Fibroblast of gingiva (primary cell): ENCODE measurements at places on chromosomes 1 and 21.

DNA sequence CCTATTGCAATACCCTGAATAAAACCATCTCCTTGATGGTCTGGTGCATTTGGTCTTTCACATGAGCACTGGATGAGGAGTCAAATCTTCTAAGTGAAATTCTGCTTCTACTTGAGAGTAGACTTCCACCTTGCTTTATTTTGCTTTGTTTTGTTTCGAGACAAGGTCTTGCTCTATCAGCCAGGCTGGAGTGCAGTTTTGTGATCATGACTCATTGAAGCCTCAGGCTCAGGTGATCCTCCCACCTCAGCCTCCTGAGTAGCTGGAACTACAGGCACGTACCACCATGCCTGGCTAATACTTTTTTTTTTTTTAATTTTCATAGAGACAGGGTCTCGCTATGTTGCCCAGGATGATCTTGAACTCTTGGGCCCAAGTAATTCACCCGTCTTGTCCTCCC, 65.8 kb upstream of the F3 start:
- no peak for DNase-seq

GRCh38 chr1:226659641-226660040, 79.4 kb downstream of the ITPKB start:
- no peak for DNase-seq

- DNase-seq, result no peak
These were observed 51.4 kb downstream of the ACBD3 start for GRCh38 chr1:226135059-226135651.

DNA sequence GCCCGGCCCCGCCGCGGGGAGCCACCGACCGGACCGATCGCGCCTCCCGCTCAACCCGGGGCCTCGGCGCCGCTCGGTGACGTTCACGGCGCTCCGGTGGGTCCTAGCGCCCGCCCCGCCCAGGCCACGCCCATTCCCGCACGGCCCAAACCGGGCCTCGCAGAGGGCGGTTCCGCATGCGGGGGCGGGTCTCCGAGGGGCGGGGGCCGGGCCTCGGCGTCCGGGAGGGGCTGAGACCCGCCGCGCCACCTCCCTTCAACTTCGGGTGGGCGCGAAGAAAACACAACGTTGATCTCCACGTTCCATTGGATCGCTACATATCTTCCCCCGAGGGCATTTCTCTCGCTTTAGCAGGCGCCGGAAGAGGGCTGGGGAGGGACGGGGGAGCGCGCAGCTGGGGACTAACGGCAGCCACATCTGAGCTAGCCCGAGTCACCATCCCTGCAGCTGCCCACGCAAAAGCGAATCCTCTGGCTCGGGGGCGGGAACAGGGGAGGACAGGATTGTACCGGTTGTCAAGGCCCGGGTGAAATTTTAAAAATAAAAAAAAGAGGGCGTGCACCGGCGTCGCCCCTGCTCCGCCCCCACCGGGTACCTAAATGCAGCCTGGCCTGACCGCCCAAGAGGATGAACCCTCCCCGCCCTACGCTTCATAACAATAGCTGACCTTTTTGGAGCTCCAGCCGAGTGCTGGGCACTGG, at the start of gene MAD2L2:
TSS of gene MAD2L2 (minus strand) at position 78 of the 701 bp plus-strand sequence. CDS start 547 bp downstream, outside the sequence.
- peak; percentile 74 for DNase-seq

DNA sequence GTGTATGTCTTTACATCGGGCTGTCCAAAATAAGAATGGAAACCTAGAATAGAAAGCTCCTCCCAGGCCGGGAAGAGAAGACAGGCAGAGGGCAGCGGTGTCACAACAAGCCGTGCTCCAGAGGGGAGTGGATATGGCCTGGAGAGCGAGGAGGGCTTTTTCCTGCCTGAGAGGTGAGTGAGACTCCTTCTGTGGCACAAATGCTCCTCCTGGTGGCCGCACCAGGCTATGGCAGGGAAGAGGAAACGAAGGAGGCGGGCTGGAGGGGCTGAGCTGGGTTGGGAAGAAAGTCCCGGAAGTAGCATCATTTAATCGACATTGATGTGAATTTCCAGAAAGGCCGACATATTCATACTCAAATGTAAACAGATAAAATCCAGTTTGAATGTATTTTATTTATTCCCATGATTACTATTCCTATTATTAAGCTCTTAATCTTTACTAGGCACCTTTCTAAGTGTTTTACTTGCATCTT, 54.7 kb downstream of the MEF2D start:
- peak; percentile 57 for DNase-seq

DNA sequence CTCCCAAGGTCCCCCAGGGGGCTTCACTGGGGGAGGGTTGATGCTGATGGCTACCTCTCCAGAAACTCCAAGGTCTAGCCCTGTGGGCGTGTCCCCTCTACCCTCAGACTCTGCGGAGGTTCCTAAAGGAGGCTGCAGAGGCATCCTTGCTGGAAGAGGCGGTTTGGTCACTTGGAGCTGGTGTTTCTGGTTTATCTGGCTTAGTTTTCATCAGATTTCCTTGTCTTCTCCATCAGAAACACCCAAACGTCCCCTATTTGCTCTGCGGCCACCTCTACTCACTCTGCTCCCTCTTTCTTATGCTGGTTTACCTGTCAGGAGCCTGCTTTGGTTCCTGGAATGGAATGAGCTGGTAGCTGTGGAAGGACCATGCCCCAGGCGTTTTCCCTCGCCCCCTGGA, 2.5 kb downstream of the PKP1 start:
- DNase-seq, result no peak

DNA sequence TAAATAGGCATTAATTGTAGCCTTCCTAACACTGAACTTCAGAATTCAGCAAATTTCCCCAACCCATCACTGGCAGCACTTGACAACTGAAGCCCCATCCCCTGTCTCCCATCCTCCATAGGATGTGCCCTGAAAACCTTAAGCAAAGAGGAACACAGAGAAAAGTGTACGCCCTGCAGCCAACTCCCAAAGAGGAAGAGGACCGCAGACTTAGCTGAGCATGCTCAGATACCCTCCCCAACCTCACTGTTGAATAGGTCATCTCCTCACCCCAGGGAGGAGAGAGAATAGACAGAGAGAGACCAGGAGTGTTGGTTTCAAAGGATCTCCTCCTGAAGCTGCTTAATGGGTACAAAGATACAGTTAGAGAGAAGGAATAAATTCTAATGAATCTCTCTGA, 50.5 kb downstream of the CD2 start:
- no peak for DNase-seq

GRCh38 chr21:42527489-42528158, 14.0 kb downstream of the SLC37A1 start:
- DNase-seq, result no peak

- DNase-seq, result no peak
These were observed 10.3 kb downstream of the WLS start for GRCh38 chr1:68221980-68222373.

DNA sequence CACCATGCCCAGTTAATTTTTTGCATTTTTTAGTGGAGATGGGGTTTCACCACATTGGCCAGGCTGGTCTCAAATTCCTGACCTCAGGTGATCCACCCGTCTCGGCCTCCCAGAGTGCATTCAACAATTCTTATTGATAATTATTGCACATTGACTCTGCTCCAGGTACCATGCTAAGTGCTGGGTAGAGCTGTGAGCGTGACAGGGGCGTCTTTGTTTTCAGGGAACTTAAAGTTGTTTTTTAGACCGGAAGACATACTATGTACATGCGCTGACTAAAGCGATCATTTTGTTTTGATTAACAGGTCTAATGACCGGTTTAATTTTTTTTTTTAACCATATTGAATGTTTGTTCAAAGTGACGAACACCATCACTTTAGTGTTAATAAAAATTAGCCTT, 4.0 kb downstream of the CD247 start:
- DNase-seq, result no peak

- DNase-seq, result no peak
These were observed 58.7 kb upstream of the PRRC2C start for GRCh38 chr1:171426645-171427044.

GRCh38 chr1:113872219-113872935, 865 bp upstream of the PTPN22 start:
- peak; percentile 58 for DNase-seq

GRCh38 chr1:244843148-244843978, 7.9 kb downstream of the COX20 start:
- peak; percentile 21 for DNase-seq

DNA sequence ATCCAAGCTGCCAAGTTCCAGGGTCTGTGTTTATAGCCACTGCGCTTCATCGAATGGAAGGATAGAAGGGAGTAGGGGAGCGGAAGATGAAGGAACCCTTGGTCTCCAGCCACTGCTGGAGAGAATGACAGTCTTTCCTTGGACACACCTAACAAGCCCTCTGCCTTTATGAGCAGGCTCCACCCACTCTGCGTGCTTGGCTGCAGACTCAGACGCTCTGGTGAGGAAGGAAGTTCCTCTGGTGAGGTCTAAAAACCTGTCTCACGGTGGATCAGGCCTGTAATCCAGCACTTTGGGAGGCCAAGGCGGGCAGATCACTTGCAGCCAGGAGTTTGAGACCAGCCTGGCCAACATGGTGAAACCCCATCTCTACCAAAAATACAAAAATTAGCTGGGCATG, 55.4 kb downstream of the MATN1 start:
- DNase-seq, result no peak

DNA sequence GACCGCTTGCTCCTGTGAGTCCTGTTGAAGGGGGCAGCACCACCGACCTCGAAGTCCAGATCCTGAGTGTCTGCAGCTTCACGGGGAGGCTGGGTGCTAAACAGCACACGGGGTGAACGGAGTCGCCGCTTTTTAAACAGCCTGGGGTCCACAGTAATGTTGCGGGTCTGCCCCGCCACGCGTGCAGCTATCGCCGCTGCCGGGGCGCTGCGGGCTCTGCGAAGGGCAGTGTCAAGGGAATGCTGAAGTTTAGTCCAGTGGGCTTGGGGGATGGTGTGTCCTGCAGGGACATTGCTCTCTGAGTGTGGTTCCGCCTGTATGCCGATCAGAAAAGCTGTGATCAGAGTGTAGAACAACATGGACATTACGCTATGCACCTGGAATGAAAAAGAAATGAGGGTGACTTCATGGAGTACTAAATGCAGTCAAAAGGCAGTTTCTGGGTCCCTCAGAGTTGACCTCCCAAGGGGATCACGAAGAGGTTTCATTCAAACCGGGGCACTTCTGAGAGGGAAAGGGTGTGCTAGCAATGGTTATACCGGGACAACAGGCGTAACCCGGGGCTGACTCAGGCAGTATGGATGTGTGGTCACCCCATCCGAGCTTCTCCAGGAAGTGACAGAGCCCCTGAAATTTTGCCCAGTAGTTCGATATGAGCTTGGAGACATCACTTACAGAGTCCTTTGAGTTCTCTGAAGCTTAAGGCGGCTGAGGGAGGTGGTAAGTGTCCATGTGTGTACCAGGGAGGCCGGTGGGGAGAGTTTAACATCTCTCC, 51.4 kb downstream of the NGF start:
- DNase-seq, result no peak

DNA sequence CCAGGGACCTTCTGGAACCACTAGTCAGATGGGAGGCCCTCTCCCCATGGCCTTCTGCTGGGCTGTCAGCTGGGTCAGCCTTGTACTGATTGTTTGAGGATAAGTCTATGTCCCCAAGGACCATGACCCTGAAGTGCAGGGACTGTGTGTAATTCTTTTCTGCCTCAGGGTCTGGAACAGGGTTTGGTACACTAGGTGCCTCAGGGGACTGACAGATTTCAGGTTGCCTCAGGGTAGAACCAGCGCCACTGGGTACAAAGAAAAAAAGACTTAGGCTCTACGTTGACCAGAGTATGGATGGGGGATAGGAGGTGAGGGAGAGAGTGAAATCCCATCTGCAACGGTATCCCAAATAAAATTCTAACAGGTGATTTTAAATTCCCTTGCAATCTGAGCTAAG, 3.0 kb downstream of the KDF1 start:
- DNase-seq, result no peak

DNA sequence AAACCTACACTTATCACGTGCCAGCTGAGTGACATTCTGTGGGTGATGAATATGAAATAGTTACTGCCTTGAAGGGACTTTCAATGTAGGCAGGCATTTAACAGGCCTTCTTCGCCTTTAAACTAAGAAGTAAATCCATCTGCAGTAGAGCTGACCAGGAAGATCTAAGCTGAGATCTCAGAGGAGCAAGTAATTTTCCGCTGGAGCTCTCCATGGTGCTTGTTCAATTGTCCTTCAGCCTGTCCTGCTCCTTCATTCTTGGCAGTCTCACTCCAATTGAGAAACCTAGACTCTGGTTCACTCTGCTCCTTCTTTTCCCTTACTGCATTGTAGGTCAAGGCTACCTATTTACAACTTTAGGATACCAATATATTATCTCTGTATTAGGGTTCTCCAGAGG, 183.5 kb downstream of the HMCN1 start:
- DNase-seq, result peak; percentile 56

- DNase-seq, result no peak
These were observed 7.4 kb upstream of the AGMAT start for GRCh38 chr1:15592285-15592684.

- DNase-seq, result no peak
These were observed 31.0 kb upstream of the NID1 start for GRCh38 chr1:236095705-236096520.

- no peak for DNase-seq
These were observed 48.7 kb upstream of the ZC3H11B start for GRCh38 chr1:219661464-219662092.

- no peak for DNase-seq
These were observed 696 bp downstream of the EBNA1BP2 start for GRCh38 chr1:43171312-43171875.

DNA sequence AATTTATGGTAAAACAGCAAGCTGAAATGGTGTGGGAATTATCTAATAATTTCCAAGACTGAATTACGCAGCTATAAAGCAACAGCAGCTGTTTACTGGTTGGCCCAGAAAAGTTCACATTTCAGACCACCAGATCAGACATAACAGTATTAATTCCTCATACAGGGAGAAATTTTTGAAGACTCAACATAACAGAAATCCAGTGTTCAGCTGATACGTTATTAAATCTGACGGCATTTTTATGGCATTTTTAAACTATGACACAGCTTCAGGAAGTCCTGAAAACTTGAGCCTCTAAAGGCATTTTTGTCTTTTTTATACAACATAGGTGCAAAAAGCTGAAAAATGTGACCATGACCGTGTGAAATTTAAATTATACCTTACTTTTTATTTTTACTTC, 91.2 kb downstream of the APP start:
- no peak for DNase-seq

DNA sequence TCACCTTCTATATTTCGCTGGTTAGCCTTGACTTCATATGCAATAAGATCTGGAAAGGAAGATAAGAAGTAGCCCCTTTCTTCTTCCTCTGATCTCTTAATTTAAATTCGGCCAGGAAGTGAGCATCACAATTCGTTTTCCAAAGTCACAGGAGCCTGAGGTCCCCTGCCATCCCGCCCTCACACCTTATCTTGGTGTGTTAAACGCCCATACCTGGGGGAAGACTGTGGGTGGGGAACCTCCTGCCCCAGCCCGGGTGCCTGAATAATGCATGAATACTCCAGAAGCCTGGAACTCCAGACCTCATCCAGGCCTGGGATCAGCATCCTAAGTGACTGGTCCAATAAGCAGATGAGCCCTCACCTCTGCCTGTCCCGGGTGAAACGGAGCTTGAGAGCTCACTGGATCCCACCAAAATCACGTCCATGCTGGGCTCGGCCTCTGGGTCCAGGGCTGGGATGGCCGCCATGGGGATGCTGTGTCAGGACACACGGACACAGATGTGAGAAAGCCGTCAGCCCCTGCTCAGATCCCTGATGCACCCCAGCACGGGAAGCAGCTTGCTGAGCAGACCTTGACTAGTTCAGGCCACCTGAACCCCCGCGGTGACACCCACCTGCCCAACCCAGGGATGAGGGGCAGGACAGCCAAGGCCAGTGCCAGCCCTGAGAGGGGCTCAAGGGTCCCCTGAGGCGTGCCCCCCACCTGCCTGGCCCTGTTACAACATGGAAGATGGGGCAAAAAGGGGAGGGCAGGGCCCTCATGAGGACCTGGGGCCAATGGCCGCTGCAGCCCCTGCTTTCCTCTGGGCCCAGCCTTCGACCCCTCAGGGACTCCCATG, 686 bp downstream of the DNMT3L start:
- no peak for DNase-seq
